RPMI8226 (cell line): ENCODE measurements at places on chromosomes 4 and X.

DNA sequence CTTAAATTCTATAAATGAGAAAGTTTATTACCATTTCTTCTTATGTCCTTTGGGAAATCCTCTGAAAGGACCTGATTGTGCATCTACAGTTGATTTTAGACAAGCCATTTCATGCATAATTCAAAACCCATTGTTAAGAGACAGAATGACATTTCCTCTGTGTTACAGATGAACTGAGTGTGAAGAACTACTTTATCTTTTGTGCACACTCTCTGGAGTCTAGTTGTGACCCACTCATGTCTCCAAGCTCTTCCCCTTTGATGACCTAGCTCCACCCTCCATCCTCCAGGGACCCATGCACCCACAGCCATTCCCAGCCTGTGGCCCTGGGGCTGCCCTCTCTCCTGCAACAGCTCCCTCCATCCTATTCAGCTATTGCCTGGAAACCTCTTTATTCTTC lies 57.5 kb upstream of the BMPR1B start:
- no peak for DNase-seq

DNA sequence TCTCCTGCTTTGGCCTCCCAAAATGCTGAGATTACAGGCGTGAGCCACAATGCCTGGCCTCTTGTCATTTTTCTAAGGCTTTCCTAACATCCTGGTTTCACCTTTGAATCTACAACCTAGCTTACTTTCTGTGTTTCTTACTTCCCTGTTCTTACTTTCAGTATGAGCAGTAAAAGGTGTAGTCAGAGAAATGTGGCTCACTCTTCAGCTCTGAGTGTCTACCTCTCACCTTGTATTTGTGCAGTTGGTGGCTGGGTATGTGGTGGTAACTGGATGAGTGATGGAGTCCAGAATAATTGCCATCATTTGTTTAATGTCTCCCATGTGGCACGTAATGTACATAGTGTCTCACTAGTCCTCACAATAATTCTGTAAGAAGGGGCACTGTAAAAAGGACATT lies 19.1 kb upstream of the CXCL11 start:
- peak; percentile 56 for DNase-seq

DNA sequence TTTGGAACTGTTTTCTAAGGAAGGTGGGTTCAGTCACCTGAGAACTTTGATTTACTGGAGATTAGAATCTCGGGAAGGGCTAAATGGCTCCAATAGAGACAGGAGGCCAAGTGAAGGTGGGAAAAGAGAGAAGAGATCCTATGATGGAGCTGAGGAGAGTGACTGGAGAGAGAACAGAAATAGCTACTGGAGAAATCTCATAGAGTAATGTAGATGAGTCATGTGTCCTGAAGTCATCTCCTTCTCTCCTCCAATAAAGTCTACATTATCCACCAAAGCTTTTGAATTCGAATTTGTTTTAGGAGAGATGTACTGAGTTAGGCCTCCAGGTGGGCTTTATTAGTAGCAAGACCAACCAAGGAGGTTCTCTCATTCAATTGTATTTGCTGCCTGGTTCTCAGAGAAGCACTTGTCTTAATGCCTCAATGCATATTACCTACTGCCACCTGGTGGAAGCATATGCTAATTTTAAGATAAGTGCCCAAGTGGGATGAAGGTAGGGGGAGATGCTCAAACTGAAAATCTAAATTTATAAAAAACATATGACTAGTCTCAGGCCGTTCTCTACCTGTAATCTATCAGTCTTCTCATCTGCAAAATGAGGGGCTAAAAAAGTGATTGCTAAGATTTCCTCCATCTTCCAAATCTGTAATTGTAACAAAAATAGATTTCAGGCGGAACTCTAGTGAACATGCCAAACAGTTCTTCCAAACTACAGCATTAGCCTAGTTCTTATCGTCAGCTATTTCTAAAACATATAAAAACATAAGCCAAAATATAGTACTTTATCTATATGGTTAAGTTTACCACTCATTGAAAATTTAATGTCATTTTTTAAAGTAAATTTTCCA lies 24.4 kb downstream of the TXK start:
- DNase-seq = peak; percentile 38

GRCh38 chr4:181224852-181225251 lies 1018.4 kb upstream of the TENM3 start:
- DNase-seq = no peak

GRCh38 chrX:115579786-115580294 lies 18.9 kb downstream of the PLS3 start:
- DNase-seq = no peak

- DNase-seq = no peak
Observed at GRCh38 chr4:153728660-153729059, 31.2 kb downstream of the RNF175 start.

DNA sequence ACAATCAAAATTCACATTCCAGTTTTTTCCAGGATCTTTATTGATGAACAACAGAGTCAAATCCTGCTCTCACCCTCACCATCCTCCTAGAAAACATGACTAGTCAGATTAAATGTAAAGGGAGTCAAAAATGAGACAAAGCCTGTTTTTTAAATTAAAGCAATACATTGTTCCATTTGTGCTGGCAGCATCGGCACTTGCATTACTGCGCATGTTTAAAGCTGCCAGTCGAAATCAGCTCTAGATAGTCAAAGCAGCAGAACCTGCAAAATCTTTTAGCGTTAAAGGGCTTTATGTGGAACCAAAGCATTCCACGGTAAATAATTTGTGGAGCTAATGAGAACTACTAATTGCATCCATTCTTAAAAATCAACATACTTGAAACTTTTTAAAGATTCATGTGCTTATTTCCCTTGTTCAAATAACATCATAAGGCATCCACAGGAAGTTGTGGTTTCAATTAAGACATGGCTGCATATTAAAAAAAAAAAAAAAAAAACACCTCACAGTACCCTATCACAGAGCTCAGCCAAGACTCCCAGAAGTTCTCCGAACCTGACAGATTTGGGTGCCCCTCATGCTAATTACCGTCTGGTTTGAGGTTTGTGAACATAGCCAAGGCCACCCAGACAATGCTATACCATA lies 82.2 kb downstream of the SH3KBP1 start:
- no peak for DNase-seq

DNA sequence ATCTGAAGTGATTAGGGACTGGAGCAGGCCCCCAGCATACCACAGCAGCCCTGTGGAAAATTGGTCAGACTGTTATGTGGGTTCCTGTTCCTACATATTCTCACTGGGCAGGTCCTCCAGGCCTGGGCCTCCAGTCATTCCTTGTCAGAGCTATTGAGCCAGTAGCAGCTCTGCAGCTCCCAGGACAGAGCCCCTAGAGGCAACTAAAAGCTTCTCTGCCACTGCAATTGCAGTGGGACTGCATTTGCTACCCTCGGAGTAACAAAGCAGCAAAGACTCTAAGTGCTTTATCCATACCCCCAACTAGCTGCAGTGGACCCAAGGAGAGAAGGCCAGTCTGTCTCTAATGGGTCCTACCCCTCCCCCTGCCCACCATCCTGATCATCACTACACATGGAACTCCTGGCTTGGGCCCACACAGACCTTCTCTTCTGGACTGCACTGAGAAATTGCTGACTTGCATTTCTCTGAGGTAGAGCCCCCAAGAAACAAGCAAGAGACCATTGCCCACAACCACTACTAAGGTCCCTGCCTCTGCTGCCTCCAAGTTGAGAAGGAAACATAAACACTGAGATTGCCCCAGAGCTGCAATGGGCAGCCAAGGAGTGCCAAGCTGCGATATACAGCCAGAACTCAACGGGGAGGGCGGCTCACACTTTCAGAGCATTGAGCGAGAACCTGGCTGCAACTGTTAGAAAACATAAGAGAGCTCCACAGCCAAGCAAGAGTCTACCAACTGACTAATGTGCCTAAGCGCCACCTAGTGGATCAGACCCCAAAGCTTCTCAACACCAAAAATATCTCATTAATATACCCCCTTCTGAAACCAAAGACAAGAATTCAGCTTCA lies 738.7 kb upstream of the NDST4 start:
- peak; percentile 44 for DNase-seq

DNA sequence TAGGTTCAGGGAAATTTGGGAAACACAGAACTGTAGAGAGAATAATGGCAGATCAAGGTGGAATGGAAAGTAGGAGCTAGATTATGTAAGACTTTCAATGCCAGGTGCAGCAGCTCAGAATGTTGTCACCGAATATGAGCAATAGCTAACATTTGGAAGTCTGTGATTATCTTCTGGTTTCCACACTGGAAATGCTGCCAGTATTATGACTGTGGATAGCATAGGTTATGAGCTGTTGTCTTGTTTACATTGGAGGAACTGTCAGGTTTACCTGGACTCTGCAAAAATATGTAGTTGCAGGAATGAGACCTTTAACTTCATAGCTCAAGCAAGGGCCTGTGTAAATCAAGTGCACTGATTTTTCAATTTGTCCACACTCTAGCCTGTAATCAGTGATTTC lies 26.0 kb upstream of the TAF9B start:
- no peak for DNase-seq

- DNase-seq = no peak
Observed at GRCh38 chr4:109303140-109303496, 660 bp upstream of the COL25A1 start.

DNA sequence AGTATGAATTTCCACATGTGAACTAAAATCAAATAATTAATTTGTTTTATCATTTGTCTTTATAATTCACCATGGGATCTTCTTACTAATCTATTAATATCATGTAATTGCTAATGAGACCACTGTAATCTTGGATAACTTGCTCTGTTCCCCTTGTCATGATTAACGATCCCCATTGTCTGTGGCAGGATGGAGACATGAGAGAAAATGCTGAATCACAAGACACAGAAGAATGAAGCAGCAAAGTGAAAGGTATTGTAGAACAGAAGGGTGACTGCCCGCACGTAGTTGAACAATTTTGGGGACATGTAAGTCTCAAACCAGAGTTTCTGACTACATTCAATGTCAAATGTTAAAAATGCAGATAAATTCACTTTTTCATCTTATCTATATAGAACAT lies 135.2 kb downstream of the EPHA5 start:
- DNase-seq = no peak

DNA sequence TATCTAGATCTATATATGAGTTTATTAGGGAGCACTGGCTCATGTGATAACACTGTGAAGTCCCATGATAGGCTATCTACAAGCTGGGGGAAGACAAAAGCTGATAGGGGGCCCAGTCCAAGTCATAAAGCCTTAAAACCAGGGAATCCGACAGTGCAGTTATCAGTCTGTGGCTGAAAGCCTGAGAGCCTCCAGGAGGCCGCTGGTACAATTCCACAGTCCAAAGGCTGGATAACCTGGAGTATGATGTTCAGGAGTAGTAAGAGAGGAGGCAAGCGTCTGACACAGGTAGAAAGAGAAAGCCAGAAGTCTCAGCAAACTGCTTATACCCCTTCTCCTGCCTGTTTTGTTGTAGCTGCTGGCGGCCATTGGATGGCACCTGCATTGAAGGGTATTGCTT lies 177.6 kb upstream of the SPRY1 start:
- no peak for DNase-seq

- DNase-seq = no peak
Observed at GRCh38 chr4:86055898-86056297, 304.0 kb downstream of the MAPK10 start.

- DNase-seq = no peak
Observed at GRCh38 chr4:122619611-122620010, 1.3 kb downstream of the IL21 start.

DNA sequence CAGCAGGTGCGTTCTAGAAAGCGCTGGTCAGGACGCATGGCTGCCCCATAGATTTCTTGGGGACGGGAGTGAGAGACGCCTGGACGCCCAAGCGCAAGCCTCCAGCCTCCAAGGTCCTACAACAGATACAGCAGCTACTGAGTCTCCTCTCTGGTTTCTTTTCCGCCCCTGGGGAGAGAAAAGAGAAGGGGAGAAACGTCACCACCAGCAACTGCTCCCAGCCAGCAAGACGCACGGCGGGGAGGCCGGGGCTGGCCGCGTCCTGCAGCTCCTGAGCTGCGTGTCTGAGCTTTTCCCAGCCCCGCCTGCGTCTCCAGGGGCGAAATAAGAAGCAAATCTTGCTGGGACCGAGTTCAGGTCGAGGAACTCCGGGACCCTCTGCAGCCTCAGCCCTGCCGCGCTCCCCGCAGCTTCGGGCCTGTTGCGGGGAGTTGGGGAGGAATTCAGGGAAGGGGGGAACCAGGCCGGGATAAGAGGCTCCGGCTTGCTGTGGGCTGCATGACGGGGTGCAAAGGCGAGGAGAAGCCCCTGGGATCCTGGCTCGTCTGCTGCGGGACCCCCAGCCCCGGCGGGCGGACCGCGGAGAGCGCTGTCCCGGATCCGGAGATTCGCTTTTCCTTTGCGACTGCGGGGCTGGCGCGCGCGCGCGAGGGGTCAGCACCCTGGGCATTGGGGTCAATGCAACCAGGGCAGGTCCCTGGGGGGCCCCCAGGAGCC lies 6.8 kb upstream of the SHOX start:
- DNase-seq = peak; percentile 39

DNA sequence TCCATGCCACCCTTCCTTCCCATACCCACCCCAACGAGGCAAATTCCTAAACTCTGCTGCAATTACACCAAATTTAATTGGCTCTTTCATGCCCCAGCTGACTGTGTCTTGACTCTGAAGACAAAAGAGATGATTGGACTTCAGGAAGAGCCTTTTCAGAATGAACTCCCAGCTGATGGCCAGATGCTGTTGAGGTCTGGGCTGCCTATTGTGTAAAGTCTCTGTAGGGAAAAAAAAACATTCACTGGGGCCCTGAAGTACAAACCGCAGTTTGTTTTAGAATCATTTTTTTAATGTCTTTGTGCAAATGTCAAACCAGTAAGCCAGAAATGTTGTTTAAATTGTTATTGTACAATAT lies 174.8 kb downstream of the HHIP start:
- no peak for DNase-seq

DNA sequence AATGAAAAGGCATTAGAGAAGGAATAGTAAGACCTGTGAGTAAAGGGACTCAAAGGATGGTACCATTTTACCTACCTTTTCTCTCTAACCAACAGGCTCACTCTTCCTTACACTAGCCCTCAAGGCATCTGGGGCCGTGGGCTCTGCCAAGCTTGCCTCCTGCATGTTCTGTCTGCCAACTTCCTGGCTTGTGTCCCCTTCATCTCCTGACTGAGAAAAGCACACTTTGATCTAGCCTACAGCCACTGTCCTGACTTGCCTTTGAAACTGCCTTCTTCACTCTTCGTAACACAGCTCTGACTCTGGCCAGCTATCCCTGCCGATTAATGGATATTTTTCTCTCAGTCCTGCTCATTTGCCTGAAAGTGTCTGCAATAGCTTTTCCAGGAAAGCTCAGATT lies 76.5 kb downstream of the RASGEF1B start:
- DNase-seq = no peak

DNA sequence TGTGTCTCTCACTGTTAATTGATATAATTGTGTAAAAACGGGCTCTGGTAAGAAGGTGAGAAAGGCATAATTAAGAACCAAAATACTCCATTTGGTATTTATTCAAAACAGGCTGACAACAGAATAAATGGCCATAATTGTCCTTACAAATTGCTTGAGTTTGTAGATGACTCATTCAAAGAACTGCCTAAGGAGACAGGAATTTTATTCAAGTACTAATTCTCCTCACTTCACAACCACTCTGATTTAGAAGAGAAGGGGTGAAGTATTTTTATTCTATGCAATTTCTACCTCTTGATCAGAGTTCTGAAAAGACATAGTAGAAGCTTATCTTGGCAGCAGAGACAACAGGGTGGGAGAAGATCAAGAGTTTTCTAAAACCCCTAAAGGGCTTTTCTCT lies 43.1 kb downstream of the ATP11C start:
- DNase-seq = no peak
